ENCODE measurements at places on chromosomes 7 and 10.

- DNase-seq, result no peak
Observed at GRCh38 chr7:102918845-102919244, 6.0 kb downstream of the LRRC17 start.

GRCh38 chr7:125057963-125058362 is 128.3 kb upstream of the POT1 start:
- DNase-seq, result no peak

DNA sequence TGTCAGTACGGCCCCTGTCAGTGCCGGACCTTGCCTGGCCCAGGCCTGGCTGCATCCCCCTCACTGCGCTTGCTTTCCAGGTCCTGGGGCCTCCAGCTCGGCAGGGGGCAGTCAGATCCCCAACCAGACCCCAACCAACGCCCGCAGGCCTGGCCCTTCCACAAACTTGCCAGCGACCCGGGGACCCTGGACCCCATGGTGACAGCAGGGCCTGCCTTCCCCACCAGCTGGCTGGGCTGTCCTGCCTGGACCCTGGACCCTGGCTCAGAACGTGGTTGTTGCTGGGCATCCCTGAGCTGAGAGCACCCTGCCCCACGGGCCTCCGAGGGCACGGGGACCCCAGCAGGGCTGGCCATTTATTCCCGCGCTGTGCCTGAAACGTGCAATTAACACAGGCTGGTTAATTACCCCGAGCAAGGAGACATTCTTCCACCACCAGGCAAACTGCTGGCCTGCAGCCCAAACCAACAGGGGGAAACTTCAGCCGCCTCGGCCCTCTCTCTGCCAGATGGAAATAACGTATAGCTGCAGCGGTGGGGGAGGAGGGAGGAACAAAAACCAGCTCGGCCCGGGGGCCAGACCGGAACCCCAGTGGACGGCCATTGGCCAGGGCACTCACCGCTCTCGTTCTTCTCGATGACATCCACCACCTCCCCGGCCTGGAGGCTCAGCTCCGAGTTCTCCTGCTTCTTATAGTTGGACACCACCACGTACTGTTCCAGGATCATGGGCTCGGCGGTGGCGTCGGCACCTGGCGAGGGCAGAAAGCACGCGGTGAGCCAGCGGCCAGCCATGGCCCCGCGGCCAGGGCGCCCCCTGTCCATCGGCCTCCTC is 167.1 kb downstream of the NEURL1 start:
- no peak for DNase-seq

DNA sequence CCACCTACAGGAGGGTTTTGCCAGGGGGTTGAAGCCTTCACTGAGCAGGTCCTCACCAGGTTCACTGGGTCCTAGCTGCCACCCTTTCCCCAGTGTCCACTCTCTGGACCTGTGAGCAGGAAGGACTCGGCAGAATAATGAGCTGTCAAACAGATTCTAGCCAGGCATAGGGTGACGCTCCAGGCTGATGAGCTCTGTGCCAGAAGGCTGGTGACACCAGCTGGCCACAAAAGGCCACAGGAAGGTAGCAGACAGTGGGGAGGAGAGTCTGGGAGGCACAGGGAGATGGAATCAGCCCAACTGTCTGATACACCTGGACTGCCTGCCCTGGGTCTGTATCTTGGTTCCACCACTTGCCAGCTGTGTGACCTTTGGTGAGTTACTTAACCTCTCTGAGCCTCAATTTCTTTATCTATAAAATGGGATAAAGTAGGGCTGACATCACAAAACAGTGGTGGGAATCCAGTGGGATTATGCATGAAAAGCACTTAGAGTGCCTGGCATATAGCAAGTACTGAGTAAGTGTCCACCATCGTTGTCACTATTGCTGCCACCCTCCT is 26.7 kb upstream of the NDST2 start:
- DNase-seq, result no peak

GRCh38 chr10:83625831-83626360 is 513.4 kb upstream of the GHITM start:
- no peak for DNase-seq

DNA sequence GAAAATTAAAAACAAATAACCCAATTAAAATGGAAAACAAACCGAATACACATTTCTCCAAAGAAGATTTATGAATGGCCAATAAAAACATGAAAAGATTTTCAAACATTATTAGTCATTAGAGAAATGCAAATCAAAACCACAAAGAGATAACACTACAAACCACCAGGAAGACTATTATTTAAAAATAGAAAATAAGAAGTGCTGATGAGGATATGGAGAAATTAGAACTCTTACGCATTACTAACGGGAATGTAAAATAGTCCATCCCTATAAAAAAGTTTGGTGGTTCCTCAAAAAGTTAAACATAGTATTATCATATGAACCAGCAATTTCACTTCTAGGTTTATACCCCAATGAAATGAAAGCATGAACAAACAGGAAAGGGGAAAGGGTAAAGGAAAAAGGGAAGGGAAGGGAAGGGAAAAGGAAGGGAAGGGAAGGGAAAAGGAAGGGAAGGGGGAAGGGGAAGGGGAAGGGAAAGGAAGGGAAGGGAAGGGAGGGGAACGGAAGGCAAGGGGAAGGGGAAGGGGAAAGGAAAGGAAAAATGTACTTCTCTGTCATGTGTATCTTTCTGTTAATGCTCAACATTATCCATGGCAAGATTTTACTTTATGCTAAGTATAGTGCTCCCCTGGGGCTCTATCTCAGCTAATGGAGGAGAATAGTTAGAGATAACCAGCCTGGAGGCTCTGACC is 125.3 kb upstream of the RSU1 start:
- DNase-seq, result no peak

DNA sequence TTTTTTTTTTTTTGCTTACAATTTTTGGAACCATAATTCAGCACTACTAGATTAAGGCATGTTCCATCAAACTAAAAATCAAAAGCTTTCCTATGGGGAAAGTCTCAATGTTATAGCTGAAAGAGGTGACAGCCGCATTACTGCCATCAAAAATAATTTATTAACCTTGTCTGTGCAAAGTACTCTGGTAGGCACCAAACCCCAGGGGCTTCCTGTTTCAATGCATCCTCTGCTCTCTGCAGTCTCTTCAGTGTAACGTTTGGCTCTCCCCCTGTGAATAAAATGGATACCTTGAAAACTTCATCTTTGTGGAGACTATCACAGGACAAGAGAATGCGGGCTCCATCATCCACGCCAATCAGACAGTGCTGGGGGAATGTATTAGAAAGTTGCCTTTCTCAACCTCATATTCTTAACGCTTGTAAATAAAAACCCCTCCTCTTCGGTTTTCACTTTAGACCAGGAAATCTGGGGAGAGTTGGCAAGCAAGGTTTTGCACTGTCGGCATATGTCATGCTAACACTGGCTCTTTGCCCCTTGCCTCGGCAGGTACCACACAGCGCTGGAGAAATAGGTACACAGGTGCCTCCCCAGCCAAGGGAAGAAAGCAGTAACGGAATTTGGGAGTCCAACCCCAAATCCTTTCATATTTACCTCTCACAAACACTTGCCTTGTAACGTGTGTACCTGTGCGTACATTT is 1.6 kb upstream of the NRG3 start:
- no peak for DNase-seq

DNA sequence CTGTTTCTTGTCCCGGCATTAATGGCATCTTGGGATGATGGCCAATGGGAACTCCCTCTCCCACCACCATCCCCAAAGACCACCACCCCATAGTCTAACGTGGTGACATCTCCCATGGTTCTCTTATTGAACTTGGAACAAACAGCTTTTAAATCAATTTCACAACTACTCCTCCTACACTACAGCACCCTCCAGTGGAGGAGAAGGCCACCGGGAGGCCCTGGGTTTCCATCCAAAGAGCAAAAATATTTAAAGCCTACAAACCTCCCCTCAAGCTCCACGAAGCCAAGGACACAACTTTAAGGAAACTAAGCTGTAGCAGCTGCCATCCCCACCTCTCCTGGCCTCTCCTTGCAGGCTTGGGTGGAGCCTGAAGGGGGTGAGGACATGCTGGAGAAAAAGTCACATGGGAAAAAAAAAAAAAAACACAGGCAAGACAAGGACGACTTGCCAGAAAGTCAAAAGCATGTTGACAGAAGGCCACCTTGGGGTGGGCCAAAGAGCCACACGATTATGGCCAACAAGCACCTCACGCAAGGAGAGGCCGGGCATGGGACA is 94.0 kb upstream of the LANCL2 start:
- no peak for DNase-seq

DNA sequence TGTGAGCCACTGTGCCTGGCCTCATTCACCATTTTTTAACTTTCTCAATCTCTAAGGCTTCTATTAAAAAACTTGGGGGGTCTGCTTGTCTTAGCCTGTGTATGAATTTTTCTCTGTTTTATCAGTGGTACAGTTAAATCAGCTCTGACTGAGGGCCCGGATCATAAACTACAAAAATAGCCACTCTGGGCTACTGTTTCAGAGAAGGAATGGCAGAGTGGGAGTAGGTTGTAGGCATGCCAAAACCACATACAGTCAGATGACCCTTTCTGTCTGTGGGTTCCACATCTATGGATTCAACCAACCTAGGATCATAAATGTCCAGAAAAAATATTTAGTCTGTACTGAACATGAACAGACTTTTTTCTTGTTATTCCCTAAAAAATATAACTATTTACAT is 21.3 kb downstream of the TBC1D12 start:
- no peak for DNase-seq

GRCh38 chr10:112531421-112531820 is 84.4 kb downstream of the VTI1A start:
- DNase-seq, result no peak

- DNase-seq, result no peak
Observed at GRCh38 chr10:110483633-110484032, 14.1 kb upstream of the DUSP5 start.

- DNase-seq, result no peak
Observed at GRCh38 chr7:24884401-24884800, 95.6 kb downstream of the OSBPL3 start.

- no peak for DNase-seq
Observed at GRCh38 chr10:34305189-34305588, 509.9 kb downstream of the PARD3 start.

GRCh38 chr10:56624082-56624481 is 263.0 kb upstream of the ZWINT start:
- no peak for DNase-seq

DNA sequence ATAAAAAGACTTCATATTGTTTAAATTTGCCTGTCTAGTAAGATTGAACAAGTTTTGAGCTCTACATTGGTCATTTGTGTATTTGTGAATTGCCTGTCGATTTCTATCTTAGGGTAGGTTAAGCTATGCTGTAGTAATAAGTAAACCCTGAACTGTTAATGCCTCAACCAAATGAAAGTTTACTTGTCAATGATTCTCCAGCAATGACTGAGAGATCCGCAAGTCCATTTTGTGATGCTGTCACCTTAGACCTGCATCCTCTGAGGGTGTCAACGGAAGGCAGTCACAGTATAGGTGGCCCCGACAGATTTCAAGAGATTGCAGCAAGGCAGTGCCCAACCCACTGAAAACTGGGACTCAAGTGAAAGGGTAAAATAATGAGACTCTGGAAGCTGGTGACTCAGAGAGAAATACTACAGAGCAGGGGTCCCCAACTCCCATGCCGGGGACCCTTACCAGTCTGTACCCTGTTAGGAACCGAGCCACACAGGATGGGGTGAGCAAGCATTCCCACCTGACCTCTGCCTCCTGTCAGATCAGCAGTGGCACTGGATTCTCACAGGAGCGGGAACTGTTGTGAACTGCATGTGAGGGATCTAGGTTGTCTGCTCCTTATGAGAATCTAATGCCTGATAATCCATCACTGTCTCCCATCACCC is 10.8 kb upstream of the PHYH start:
- no peak for DNase-seq

DNA sequence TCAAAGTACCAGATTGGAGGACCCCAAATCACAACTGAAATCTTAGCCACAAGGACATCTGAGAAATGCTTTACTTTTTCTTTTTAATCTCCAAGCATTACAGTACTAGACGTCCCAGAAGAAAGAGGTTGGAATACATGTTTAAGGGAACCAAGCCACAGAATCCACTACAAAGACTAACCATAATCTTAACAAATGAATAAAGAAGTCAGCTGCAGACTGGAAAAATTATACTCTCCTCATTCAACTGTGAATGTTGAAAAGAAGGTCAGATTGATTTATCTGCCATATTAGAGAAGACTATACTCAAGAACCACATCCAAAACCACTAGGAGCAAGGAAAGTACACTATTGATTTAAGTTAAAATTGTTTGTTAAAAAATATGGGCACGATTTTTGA is 102.1 kb upstream of the ABCB5 start:
- DNase-seq, result no peak

GRCh38 chr10:88831709-88832108 is 19.9 kb downstream of the ANKRD22 start:
- no peak for DNase-seq

DNA sequence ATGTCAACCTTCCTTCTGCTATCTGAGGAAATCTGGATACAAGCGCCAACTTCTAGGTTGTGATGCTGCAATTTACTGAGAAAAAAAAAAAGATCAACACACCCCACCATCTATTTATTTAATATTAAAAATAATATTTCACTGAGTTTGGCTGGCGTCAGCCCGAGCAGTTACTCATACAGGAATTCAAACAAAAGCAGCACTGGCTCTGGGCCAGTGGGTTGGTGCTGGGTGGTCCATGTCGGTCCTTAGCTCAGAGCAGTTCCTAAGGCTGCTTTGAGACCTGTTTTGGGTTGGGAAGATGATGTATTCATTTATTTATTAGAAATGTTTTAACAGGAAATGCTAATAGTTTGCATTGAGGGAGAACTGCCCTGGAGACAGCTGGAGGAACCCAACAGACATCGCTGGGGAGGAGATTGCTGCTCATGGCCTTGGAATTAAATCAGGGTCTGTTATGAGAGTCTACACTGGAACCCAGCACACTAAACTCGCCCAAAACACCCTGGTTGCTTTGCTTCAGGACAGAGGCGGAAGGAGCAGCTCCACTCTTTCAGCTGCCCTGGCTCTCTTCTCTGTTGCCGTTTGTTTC is 36.3 kb upstream of the GOT1 start:
- no peak for DNase-seq

- DNase-seq, result no peak
Observed at GRCh38 chr7:127390186-127390816, 2.2 kb downstream of the ZNF800 start.

GRCh38 chr10:79046741-79047583 is 21.8 kb upstream of the ZMIZ1 start:
- DNase-seq, result no peak

DNA sequence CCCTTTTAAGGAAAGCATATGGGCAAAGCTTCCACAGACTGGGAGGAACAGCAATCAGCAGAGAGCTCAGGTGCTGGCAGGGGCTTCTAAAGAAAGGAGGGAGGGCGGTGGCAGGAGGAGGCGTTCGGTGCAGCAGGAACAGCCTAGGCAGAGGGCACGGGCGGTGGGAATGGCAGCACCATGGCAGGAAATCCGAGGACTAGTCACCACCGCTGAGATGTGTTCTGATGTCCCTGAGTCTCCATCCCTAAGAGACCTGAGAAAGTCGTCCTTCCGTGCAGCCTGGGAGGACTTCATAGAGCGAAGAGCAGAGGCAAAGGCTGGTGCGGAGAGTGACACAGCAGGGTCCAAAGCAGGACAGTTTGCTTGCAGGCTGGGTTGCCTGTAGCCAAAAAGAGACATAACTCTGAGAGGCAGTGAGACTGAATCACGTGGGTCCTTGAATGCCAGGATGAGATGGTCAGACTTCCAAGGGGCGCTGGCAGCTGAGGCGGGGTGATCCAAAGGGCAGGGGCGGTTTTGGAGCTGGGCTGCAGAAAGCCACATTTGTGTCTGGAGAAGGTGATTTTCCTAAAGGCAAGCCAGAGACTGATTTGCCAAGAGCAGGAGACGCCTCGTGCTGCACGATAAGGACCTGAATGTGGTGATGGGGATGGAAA is 35.8 kb upstream of the GRID1 start:
- DNase-seq, result no peak

- no peak for DNase-seq
Observed at GRCh38 chr7:79673969-79674368, 220.5 kb upstream of the MAGI2 start.

All from AG09309 (cell line).